Stimulated activated naive CD4-positive, alpha-beta T cell (primary cell): ENCODE measurements at places on chromosomes 16 and 17.

DNA sequence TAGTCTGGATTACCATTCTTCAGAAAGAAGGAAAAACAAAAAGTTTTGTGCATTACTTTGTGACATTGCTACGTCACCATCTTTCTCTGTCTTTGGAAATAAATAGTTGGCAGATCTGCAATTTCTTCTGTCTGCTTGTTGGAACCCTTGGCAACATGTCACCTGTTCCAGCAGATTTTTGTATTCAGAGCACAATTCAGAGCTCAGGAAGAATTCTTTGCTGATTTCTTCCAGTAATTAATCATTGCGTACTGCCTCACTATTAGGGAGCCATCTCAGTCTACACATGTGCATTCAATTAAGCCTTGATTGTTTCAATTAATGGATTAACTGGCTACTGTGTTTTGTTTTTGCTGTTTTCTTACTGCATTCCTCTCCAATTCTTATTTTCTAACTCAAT is 467.2 kb downstream of the CDH8 start:
- no peak for DNase-seq

DNA sequence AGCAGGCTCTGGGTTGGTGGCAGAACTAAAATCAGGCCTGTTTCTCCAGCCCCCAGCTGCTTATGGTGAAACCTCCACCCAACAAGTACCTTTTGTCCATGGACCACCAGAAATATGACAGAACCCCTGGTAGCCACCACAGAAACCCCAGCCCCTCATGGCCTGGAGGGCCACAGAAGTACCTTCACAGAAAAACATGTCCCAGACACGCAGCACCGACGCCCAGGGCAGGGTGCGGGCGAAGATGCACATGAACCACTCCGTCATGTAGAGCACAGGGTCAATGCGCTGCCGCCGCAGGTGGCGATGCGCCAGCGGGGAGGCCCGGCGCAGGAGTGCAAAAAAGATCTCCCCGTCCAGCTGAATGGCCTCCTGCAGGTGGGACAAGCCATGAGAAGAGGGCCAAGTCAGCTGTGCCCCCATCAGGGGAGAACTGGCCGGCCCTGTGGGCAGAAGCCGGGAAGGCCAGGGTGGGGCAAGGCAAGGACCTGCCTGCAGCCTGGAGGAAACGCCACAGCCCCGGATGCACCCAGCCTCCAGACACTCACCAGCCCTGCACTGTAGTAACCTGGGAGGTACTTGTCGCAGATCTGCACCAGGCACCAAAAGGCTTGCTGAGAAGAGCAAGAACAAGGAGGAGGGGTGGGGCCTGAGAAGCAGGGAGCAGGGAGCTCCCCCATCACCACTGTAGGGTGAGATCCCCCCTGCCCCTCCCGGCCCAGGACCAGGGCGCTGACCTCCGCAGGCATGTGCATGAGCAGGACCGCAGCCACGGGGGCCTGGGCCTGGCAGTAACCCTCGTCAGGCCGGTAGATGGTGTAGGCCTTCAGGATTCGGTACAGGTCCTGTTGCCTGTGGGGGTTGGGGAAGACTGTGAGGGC is 4.1 kb upstream of the CD2BP2 start:
- no peak for DNase-seq

- peak; percentile 29 for DNase-seq
Observed at GRCh38 chr17:58005728-58006559, 1.1 kb downstream of the SRSF1 start.

GRCh38 chr16:78211946-78212345 is 112.5 kb downstream of the WWOX start:
- no peak for DNase-seq

- no peak for DNase-seq
Observed at GRCh38 chr17:6577686-6578263, 21.4 kb upstream of the PITPNM3 start.

DNA sequence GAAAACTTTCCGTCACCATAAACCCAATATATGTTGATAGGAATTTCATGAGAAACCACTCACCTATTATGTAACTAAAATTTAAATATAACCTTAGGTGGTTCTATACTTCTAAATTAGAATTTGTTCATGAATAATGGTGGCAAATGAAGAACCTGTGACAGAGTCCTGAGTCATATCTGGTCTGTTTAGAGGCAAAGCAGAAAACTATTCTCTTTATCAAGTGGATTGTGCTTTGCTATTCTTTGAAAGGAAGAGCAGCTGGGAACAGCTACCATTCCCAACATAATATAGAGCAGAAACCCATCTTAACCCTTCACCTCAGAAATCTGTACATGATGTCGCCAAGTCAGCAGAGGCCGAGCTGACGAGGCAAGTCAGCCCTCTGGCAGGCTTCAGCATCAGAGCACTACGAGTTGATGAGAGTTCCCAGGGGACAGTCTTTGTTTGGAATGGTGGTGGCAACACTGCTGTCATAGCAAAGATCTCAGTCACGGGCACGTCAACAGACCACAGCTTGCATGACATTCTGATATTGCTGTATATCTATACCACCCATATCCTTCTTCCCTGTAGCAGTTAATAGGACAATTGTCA is 631.9 kb upstream of the CA10 start:
- no peak for DNase-seq

DNA sequence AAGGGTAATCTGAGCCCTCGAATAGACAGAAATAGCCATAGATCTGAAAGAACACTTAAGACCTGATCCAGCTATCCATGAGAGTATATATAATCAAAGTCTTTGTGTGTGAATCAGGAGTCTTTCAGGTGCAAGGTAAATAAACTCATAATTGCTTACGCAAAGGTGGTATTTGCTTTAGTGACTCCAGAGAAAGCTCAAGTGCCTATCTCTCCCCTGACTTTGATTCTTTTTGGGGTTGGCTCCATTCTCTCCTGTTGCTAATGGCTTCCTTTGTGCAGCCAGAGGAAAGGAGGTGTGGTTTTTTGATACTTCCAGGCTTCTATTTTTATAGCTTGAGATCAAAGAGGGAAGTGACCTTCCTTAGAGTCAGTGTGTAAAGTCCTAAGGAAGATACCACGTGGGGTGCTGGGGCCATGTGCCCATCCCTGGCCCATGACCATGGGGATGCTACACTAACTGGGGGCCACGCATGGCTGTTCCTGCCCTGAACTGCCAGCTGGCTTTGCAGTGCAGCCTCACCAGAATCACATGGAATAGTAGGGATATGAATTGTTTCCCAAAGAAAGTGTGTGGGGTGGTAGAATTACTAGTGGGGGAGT is 45.8 kb downstream of the TENT4B start:
- no peak for DNase-seq

DNA sequence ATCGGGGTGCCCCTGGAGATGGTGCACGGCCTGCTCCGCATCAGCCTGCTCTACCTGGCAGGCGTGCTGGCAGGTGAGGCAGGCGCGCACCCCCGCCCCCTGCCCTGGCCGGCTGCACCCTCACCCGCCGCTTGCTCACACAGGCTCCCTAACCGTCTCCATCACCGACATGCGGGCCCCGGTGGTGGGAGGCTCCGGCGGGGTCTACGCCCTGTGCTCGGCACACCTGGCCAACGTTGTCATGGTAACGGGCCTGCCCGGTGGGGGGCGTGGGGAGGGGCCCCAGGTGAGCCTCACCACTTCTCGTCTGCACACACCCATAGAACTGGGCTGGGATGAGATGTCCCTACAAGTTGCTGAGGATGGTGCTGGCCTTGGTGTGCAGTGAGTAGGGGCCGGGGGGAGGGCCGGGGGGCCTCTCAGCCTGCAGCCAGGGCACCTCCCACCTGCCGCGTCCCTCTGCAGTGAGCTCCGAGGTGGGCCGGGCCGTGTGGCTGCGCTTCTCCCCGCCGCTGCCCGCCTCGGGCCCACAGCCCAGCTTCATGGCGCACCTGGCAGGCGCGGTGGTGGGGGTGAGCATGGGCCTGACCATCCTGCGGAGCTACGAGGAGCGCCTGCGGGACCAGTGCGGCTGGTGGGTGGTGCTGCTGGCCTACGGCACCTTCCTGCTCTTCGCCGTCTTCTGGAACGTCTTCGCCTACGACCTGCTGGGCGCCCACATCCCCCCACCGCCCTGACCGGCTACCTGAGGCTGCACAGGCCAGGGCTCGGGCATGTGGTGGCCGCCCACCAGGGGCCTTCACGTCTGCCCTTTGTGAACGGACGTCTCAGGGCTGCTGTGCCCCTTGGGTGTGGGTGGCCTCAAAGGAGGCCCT is 2.1 kb downstream of the RHBDL1 start:
- DNase-seq: no peak

GRCh38 chr17:18005496-18005895 is 32.8 kb downstream of the DRC3 start:
- DNase-seq: no peak

DNA sequence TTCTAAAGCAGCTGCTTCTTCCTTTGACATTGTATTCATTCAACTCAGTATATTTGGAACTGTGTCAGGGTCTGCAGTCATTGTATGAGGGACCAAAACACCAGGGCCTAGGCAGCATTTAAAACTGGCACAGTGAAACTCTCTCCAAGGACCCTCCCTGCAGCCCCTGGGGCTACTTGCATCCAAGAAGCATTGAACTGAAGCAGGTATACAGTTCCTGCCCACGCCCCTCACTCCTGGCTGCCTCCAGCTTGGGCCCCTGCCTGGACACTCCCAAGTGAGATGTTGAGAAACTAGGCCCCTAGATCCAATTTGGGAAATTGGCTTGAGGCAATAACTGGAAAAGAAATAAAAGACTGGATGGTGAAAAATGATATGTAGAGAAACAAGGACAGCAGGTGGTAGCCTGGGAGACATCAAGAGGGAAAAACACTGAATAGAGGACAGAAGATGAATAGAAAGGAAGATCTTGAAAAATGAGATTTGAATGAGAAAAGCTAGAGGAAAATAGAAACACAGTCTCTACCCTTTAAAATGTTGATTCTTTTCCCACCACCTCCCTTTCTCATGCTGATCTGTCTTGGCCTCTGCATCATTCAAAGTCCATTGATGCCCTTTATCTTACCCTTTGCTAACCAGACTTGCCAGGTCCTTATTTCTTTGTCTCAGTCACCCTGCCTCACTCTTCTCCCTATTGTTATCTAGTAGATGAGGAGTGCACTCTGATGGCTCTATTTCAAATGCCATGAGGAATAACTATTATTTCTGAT is 368.8 kb upstream of the CDH8 start:
- DNase-seq: no peak

GRCh38 chr17:32684087-32684958 is 192.6 kb downstream of the MYO1D start:
- DNase-seq: no peak

- DNase-seq: no peak
Observed at GRCh38 chr17:33202796-33203495, 90.1 kb downstream of the ASIC2 start.

GRCh38 chr17:77933777-77934398 is 24.6 kb upstream of the TNRC6C start:
- no peak for DNase-seq

DNA sequence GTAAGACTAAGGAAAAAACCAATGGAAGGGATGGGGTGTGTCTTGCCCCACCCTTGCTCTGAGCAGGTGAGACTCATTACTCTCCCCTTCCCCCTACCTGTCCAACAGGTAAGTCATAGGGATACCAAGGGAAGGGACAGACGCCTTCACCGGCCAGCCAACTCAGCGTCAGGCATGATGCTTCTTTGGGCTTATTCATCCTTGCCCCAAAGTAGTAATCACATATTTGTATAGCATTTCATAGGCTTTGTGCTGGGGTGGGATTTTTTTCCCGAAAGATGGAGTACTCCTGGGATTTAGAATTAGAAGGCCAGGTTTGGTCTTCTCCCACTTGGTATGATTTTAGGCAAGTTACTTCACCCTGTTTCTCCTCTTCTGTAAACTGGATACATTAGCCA is 509 bp upstream of the JUP start:
- no peak for DNase-seq

DNA sequence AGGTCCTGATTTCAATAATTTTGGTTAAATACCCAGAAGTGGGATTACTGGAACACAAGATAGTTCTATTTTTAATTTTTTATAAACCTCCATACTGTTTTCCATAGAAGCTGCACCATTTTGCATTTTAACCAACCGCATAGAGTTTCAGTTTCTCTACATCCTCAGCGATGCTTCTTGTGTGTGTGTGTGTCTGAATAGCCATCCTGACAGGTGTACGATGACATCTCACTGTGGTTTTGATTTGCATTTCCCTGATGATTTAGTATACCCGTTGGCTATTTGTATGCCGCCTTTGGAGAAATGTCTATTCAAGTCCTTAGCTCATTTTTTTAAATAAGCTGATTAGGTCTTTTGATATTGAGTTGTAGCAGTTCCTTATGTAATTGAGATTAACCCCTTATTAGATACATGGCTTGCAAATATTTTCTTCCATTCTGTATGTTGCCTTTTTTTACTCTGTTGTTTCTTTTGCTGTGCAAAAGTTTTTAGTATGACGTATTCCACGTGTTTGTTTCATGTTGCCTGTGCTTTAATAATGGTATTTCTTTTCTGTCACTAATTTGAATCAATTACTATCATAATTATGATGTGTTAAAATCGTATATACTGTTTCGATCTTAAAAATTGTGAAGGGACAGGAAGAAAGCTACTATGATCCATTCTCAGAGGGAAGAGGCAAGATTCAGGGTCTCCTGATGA is 227.2 kb upstream of the MON1B start:
- no peak for DNase-seq

DNA sequence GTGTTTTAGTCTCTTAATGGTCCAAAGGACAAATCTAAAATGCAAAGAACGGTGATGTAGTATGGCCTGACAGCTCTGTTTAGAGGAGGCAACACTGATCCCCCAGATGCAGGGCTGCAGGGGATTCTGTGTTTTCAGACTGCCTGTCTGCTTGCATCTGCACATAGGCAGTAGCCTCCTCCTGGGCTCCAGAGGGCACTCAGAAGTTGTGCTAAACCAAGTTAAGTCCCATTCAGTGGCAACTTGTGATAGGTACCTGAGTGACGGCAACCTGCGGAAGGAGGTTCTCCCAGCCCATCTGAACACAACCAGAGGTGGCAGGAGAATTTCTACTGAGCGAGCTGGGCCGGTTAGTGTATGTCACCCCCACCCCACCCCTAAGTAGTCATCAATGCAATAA is 9.9 kb downstream of the HAS3 start:
- no peak for DNase-seq

- no peak for DNase-seq
Observed at GRCh38 chr16:86772671-86773353, 194.5 kb downstream of the FOXL1 start.

DNA sequence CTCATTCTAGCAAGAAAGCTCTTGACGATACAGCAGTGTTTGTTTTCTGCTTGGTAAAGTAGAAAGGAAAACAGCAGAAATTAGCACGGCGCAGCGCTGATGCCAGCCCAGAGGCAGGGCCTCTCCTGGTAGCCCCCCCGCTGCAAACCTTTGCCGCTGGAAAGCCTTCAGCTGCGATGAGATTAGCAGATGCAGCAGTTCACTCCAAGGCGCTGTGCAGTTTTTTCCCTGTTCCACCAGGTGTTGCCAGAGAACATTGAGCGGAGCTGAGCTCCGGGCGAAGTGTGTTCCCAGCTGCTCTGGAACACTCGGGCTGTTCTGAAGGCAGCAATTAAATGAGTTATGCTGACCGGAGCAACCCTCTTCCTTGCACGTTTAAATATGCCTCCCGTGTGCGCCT is 72.5 kb downstream of the RBFOX1 start:
- no peak for DNase-seq

DNA sequence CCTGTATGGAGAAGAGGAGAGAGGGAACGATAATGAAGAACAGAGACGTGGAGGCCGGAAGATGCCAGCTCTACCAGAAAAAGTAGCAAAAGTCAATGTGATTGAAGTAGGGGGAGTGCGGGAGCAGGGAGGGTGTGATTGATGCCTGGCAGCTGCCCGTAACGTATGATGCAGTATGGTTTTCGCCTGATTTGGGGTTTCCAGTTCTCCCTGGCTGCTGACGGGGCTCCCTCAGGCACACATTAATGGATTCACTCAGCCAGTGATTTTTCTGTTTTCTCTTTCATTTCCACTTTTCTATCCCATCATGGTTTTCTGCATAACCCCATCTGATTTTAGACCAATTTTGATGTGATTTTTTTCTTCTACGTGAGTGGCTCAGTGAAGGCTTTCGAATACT is 62.1 kb downstream of the PRKCA start:
- no peak for DNase-seq
